ENCODE measurements at places on chromosomes 2 and 18.

- peak; percentile 45 for DNase-seq
These were observed 9.4 kb upstream of the CD302 start for GRCh38 chr2:159807183-159808031.

DNA sequence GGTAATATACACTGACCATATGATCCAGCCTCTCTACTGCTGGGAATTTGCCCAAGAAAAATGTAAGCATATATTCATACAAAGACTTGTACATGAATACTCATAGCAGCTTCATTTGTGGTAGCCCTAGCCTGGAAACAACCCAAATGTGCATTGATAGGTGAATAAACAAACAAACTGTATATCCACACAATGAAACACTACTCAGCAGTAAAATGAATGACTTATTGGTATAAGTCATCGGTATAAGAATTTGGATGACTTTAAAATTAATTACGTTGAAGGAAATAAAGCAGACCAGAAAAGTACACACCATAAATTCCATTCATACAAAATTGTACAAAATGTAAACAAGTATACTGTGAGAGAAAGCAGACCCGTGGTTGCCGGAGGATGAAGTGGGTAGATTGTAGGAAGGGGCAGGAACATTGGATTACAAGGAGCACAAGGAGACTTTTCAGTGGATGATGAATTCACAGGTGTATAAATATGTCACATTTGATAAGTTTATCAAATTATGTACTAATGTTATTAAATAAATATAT is 376.7 kb downstream of the TDRD15 start:
- no peak for DNase-seq

DNA sequence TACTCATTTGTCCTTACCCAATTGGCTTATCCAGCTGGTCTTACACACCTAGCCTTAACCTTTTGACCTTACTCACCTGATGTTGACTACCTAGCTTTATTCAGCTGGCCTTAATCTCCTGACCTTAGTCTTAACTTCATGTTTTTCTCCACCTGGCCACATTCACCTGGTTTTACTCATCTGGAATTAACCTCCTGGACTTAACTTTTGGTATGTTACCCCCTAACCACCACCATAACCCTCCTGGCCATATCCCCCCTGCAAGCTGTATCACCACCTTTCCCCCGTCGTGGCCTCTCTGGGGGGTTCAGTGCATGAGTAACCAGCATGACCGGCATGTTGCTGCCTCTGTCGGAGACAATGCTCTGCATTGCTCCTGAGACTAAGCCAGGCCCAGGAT is 45.7 kb downstream of the CHRNA1 start:
- no peak for DNase-seq

GRCh38 chr2:74745766-74746165 is 88.2 kb upstream of the HK2 start:
- no peak for DNase-seq

GRCh38 chr18:10659594-10659993 is 133.8 kb downstream of the NAPG start:
- no peak for DNase-seq

DNA sequence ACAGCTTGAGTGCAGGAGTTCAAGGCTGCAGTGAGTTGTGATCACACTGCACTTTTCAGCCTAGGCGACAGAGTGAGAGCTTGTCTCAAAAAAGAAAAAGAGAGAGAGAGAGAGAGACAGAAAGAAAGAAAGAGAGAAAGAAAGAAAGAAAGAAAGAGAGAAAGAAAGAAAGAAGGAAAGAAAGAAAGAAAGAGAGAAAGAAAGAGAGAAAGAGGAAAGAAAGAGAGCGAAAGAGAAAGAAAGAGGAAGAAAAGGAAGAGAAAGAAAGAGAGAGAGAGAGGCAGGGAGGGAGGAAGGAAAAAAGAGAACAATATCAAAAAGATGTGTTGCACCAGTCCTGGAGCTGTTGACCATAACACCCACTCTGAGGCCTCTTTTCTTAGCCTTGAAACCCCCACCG is 89.8 kb upstream of the MBOAT2 start:
- DNase-seq, result no peak

- no peak for DNase-seq
These were observed 251.6 kb upstream of the NCKAP5 start for GRCh38 chr2:133819906-133820305.

GRCh38 chr2:104860451-104860790 is 6.5 kb downstream of the POU3F3 start:
- DNase-seq, result no peak

- DNase-seq, result no peak
These were observed 135.9 kb upstream of the HNRNPA3 start for GRCh38 chr2:177076636-177077179.

DNA sequence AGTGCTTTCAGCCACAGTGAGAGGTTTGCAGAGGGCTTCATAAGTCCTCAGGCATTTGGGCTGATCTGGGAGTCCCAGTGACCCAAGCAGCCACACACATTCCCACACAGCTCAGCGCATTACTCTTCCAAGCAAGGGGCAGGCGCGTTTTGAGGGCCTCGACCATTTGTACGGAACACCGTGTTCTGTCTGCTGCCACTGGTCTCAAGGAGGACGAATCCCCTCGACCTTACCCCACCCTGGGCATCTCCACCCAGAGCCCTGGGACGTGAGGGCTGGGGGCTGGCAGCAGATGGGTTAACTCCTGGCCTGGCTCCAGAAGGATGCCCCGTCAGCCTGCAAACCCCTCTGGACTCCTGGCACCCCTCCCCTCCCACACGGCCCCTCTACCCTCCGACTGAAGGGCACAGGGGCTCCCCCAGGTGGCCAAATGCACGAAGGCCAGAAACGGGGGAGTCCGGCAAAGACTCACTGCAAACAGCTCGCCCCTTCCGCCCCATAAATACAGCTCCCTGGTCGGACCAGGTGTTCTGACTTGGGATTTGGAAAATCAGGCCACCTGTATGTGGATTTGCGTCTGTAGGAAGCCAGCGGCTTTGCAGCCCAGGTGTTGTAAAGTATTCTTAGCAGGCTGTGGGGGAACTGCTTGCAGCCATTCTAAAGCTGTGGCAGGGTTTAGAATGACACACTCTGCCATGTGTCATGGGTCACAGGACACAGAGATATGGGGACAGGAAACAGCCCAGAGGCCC is 33.6 kb upstream of the PTMA start:
- peak; percentile 53 for DNase-seq

DNA sequence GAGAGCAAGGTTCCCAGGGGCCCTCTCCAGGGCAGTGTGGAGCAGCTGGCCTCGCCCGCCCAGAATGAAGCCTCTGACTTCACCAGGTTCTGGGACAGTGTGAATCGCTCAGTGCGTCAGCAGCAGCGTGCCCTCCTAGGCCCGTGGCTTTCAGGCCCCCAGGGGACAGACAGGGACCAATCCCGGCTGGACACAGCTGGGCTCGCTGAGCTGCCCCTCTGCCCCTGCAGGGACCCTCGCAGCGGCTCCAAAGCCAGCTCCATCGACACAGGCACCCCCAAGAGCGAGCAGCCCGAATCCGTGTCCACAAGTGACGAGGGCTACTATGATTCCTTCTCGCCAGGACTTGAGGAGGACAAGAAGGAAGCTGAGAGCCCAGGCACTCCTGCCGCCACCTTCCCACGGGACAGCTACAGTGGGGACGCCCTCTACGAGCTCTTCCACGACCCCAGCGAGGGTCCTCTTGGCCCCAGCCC is 7.6 kb downstream of the AMER3 start:
- DNase-seq, result no peak

DNA sequence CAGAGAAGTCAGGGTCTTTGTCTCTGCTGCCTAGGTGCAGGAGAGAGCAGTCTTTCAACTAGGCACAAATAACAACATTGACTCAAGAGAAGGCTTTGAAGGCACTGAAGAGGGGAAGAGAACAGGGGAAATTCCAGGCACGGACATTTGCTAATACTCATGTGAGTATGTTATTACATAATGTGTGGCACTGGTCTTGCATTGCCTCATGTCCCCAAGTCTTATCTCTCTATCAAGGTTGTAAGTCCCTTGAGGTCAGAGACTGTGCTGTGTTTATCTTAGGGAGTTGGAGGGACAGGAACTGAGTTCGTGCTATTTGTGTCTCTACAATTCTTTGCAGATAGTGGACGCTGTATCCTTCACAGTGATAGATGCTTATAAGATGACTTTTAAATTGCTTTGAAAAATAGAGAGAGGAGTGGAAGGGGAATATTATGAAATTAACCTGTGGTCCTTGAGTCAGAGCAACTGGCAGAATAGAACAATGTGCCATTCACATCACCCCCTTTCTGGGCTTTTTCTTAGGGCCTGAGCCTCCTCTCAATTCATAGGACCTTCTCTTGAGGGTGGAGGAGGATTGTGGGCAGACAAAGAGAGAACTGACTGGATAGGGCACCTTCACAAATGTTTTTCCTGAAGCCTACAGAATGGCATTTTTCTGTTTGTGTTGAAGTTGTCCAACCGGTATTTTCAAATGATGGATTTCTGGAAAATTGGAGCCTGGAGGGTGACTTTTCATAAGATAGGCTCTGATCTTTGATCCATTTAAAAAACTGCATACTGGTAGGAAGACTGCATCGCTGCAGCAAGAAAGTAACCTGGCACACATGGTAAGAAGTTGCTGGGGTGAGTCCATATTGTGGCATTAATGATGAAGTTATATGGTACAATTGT is 96.6 kb upstream of the CXCR4 start:
- DNase-seq, result no peak

GRCh38 chr2:220165401-220165800 is 538.0 kb downstream of the SLC4A3 start:
- DNase-seq, result no peak

DNA sequence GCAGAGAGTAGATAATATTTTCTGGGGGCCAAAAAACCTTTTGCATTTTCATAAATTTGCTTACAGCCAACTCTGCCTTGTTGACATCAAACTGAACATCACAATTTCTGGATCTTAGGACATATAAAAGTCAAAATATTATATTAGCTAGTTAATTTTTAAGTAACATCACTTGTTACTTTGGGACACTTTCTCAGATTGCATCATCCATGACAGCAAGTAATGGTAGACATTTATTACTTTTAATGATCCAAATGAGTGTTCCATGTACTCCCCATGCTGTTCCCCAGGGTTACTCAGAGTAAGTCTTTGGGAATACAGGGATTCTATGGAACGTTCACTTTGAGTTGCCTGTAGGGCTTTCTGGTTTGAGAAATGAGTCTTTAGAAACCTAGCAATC is 39.1 kb upstream of the CWC22 start:
- no peak for DNase-seq

DNA sequence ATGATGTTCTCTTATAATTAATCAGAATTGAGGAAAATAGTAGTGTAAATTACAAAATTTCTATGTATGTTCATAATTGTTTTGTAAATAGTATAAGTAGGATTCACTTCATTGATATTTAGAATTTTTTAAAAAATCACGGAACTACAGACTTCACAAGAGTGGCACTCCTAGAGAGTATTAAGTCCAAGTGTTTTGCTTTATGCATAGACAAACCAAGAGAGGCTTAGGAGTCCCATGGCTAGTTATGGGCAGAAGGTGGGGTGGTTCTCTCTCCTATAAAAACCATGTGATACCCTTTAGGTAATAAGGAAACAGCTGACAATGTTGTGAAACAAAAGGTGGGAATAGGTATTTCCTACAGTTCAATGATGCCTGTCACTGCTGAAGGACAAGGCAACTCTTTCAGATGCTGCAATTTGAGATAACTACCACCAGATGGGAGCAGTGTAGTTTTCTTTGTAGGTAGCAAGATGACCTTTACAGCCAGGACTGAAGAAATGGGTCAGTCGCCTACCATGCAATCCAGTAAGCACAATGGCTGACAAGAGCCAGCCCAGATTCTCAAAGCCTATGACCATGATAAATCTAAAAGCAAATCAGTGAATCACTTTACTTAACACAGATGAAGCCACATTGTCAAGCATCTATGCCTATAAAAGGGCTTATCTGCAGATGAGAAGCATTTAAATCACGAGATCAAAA is 83.9 kb downstream of the AAK1 start:
- DNase-seq, result peak; percentile 70

GRCh38 chr2:206011018-206011614 is 74.9 kb downstream of the INO80D start:
- DNase-seq, result no peak

DNA sequence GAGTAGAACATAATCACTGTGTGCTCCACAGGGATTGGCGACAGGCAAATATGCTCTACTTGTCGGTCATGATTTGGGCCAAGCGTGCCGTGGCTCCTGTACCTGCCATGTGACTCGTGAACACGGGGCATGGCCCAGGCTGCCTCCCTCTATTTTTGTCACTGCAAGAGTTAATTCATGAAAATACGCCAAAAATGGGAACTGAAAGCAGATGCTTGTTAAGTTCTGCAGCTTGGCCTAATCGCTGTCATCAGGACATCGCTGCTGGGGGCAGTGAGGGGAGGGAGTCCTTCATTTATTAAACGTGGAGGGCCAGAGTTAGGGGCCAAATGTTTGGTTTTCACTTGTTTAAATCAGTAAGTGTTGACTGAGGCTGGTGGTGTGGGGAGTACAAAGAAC is 177.8 kb downstream of the BCL2 start:
- DNase-seq, result no peak

DNA sequence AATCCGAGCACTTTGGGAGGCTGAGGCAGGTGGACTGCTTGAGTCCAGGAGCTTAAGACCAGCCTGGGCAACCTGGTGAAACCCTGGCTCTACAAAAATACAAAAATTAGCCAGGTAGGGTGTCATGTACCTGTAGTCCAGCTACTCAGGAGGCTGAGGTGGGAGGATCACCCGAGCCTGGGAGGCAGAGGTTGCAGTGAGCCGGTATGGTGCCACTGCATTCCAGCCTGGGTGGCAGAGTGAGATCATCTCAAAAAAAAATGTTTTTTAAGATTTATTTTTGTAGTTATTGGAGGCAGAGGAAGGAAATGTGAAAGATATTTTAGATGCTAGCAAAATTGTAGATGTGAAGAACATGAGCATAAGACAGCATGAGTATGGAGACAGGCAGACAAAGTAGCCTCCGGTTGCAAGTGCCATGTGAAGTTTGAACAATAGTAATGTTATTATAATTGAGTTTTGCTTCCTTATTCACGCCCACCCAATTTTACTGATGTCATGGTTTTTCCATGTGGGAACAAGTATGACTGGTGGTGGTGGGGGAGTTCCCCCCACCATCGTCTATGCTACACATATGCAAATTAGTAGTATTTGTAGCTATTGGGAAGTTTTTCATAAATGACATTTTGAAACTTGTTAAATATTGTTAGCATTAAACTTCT is 18.0 kb downstream of the REL start:
- DNase-seq, result no peak

DNA sequence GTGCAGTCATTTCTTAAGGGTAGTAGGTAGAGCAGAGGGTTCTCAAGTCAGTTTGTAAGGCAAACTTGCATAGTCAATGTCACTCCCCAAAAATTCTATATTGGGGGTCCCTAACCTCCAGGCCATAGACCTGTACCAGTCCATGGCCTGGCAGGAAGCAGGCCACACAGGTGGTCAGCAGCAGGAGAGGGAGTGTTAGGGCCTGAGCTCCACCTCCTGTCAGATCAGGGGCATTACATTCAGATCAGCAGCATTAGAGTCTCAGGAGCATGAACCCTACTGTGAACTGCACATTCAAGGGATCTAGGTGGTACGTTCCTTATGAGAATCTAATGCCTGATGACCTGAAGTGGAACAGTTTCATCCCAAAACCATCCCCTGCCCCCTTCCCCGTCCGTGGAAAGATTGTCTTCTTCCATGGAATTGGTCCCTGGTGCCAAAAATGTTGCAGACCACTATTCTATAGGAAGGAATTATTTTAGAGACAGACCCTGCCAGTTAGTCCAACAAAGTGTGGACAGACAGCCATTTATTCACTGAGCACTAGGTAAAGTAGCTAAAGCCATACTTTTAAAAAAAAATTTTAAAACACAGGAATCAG is 6.7 kb downstream of the COA5 start:
- peak; percentile 34 for DNase-seq

Data from AG10803 (cell line).